Stimulated activated CD4-positive, alpha-beta T cell treated with anti-CD3 and anti-CD28 coated beads, Interleukin-1b, Interleukin-23, amount 100 ng/mL, for 4 hours (primary cell): ENCODE measurements at places on chromosomes 11 and 22.
A peak's percentile ranks its signal among the peaks of the same experiment; 100 is the strongest.

DNA sequence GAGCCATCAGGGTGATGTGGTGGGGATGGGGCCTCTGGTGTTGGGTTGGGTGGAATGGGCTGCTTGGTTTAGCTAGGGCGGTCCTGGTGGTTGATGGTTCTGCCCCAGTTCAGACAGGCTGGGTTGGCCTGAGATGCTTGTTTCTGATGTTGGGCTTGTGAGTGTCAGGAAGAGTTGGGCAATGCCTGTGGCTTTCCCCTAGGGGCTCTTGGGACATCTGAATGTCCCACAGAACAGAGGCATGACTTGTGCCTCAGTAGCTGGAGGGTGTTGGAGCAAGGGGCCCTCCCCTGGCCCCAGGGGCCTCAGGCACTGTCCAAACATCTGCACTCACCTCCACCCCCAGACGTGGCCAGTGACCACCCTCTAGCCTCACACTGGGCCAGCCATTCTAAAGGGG, 14.0 kb upstream of the CTSD start:
- no peak for DNase-seq

DNA sequence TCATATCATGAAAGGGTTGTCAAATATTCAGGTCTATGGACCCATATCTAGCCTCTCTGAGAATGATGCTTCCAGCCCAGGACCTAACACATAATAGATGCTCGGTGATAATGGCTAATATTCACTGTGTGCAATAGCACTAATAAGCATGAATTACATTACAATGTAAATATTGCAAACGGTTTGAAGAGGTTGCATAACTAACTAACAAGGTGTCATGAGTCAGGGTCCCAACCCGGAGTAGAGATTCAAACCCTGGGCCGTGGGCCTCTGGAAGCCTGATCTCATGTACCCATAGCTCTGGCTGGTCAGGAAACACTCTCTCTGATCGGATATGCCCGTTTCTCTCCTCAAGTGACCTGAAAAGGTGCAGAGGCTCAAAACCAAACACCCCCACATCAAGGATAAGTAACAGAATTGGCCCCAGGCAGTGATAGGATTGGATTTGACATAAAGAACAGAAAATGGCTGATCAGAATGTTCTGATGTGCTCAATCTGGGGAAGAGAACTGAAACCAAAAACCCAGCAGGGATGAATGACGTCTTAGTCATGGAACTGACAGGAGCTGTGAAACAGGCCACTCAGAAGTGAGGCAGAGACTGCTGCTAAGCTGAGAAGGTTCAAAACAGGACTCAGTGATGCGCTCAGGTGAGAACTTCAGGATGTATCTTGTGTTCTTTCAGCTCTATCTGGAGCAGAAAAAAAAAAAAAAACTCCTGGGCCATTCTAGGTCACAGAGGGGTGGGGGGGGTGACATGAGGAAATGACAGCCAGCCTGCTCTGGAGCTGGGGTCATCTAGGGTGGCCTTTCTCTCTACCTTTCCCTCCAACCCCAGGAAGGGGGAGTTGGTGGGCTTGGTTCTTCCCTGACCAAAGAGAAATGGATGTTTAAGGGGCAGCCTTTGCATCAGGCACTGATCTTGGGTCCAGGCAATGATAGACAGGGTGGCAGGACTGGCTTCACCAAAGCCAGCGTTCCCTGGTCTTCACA, 6.6 kb upstream of the KCTD17 start:
- no peak for DNase-seq

- DNase-seq = no peak
Observed at GRCh38 chr11:8282631-8283030, 19.0 kb upstream of the LMO1 start.

DNA sequence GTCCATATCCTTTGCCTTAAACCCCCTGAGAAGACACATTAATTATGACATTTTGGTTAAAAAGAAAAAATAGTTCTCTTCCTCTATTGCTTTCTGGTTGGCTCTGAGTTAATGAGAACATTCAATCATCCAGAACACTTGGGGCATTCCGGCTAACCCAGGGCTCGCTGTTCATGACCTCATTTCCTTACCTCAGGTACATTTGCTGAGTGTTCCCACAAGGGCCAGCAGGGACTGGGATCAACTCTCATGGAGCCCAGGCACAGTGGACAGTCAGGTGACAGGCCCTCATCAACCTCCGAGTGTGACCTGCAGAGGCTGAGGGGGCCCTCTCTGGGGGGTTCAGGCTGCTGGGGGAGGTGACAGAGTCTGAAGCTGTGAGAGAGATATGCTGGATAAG, 98.9 kb downstream of the MYO18B start:
- DNase-seq = no peak

- DNase-seq = no peak
Observed at GRCh38 chr11:86632499-86633269, 39.7 kb downstream of the ME3 start.

- no peak for DNase-seq
Observed at GRCh38 chr11:111776398-111777093, 10.4 kb upstream of the PPP2R1B start.

- no peak for DNase-seq
Observed at GRCh38 chr11:26847459-26847858, 125.6 kb upstream of the SLC5A12 start.

GRCh38 chr22:32971276-32971675, 86.9 kb downstream of the SYN3 start:
- DNase-seq = no peak

DNA sequence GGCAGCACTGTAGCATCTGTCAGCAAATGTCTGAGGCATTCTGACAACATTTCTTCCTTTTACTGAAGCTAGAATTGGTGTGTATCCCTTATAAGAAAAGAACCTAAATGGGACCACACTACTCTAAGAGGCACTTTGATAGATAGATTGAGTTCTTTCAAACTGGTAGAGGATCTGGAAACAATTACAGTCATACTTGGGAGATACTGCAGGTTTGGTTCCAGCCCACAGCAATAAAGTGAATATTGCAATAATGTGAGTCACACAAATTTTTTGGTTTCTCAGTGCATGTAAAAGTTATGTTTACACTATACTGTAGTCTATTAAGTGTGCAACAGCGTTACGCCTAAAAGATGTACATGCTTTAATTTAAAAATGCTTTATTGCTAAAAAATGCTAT, 96.9 kb downstream of the SBF2 start:
- no peak for DNase-seq

DNA sequence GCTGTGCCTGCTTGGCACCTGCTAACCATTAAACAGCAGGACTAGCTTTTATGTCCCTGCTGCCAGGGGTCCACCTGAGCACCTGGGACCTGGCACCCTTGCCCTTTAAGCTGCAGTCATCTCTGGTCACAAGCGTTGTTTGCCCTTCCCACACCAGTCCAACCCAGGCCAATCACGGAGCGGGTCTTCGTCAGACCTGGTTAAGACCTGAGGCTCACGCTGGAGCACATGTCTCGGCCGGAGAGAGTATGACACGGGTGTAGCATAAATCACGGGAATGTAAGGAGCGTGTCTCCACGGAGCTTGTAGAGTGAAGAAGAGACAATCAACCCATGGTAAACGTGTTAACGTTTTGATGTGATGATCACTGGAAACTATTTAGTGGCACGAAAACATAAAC, 847.3 kb downstream of the BRD1 start:
- no peak for DNase-seq

DNA sequence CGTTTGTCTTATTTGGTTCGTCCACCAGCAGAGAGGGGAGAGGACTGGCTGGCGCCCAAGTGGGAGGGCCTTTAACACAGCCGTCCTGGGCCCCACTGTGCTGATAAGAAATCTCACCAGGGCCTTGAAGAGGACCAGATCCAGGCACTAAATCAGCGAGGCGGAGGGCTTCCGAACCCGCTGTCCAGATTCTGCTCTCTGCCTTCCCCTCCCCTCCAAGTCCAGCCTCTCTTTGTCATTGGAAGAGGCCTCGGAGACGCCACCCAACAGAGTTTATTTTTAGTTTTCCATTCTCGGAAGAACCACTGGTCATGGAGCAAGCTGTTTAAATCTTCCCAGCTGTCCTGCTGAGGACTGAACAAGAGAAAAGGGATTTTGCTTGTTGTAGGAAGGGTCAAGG, 9.3 kb upstream of the FXYD6 start:
- no peak for DNase-seq

- no peak for DNase-seq
Observed at GRCh38 chr11:11426226-11426952, 73.3 kb upstream of the CSNK2A3 start.

- no peak for DNase-seq
Observed at GRCh38 chr11:15724601-15725000, 609.9 kb downstream of the INSC start.

DNA sequence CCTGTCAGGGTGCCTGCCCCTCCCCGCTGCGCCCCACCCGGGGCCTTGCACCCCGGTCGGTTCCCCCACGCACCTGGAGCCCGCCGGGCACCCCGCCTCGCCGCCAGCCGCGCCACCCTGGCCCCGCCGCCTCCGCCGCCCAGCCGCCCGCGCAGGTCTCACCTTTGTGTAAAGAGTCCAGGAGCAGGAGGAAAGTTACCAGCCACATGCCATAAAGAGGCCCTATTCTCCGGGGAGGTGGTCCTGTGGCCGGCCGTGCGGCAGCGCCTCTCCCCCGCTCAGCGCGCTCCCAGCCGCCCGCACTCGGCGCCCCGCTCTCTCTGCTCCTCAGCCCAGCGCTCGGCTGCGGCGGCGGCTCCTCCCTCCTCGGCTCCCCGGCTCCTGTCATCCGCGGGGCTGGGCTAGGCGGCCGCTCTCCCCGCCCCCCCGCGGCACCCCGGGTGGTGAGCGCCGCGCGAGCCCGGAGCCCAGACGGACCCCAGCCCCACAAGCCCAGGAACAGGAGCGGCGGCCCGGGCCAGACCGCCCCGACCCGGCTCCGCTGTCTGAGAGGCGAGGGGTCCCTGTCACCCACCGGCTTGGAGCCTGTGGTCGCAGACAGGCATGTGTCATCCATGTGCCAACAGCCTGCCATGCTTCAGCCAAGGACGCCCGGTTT, at the start of gene DSCAML1:
DSCAML1 (minus strand) TSS at position 345 of the 658 bp plus-strand sequence; CDS start at position 208, 137 bp downstream.
- DNase-seq = no peak

DNA sequence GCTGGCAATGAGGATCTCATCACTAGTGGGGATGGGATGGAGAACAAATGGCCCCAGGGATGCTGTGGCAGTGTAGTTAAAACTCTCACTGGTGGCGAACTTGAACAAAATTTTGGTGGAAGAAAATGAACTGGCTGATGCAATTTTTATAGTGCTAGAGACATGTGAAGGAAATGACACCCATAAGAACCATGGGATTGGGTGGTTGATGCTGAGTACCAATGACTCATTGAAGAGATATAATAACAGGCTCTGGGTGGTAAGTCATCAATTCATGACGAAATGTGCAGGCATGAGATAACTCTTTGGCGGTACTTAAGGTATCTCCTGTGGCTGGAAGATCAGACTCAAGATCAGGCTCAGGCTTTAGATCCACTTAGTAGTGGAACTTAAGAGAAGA, 172.9 kb upstream of the DDI1 start:
- no peak for DNase-seq

GRCh38 chr22:17777005-17777716, 2.9 kb upstream of the BID start:
- peak; percentile 41 for DNase-seq

GRCh38 chr11:3052109-3052479, 5.1 kb downstream of the CARS1 start:
- DNase-seq = no peak

DNA sequence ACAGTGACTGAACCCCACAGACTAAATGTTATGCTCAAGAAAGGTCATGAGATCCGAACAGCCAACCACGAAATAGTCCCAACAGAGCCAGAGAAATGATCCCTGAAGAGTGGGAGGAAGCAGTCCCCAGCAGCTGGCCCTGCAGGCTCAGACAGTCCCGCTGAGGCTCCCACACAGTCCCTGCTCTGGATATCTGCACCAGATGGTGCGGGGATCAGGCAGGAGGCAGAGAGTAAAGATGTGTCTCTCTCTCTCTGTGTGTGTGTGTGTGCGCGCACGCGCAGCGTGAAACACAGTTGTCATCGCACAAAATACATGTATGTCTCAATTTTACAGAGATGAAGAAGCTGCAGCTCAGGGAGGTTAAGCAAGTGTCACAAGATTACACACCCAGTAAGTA, 27.9 kb downstream of the GUCY1A2 start:
- DNase-seq = no peak

DNA sequence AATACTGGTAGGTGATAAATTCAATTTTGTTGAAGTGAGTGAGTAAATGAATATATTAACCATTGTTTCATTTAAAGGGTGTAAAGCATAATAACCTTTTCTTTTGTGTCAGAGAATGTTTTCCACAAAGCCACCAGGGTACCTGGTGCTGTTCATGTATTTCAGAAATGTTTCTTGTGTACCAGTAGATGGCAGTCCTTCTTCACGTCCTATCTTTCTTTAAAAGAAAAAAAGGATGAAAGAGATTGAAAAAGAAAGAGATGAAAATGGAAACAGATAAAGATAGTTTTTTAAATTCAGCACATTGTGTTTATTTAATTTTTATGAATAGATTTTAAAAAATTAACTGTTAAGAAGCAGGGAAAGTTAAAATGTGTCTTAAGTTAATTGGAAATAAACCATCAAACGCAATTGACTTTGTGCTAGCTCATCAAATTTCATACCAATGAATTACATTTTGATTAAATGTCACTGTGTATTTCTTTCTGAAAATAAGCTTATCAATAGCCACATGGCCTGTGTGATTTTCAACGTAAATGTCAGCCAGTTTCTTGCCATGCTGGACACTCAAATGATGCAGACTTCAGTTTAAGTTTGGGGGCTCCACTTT, 65.5 kb upstream of the CHORDC1 start:
- DNase-seq = no peak

GRCh38 chr22:43618517-43618916, 193.6 kb downstream of the EFCAB6 start:
- DNase-seq = no peak

DNA sequence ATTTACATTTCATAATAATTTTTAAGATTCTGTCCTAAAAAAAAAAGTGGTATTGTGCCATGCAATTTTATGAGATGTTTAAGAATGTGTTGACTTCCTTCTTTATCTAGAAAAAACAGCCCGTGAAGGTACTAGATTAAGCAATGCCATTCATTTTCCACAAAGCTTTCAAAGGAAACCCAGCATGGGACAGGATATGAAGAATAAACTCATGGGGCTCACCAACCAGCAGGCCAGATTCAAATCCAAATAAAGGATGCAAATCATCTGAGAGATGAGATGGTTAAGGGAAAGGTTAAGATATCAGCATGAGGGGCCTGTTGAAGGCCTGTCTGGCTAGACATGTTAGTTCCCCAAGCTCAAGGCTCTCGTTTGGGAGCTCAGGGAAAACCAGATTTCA, 199.1 kb downstream of the SWAP70 start:
- DNase-seq = no peak

- DNase-seq = no peak
Observed at GRCh38 chr11:61375761-61376108, 13.6 kb downstream of the TMEM138 start.
